ENCODE measurements at places on chromosomes 5 and 9.
A peak's percentile ranks its signal among the peaks of the same experiment; 100 is the strongest.

DNA sequence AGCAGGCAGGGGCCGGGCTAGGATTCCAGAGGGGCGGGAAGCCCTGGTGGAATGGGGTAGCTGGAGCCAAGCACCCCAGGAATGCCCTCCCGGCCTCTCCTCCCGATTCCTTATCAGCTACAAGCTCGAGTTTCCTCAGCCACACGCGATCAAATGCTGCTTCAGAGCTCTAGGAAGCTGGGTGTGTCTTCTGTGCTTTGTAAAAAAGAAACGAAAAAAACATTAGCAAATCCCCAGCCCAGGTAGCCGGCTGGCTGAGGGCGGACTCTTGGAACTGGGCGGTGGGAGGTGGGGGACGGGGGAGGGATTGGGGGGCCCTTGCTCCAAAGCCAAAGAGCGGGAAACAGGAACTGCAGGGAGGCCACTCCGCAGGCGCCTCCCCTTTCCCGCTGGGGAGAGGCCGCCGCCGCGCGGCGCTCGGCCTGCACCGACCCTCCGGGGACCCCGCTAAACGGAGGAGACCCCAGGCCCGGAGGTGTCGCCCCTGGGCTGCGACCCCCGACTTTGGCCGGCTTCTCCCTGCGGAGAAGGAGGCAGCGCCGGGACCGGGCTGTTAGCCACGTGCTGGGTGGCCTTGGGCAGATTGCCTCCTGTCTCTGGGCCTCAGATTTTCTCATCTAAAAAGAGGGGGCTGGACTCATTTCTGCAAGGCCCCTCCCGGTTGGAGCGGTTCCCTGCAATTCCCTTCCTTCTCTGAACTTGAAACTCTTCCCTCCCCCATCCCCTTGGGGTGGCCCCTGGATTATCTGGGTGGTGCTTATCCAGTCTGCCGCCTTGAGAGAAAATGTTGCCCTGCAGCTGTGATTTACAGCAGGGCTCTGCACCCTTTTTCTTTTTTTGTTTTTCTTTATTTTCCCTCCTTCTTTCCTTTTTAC, 40.9 kb upstream of the FABP6 start:
- DNase-seq: peak; percentile 43

- no peak for DNase-seq
These were observed 289.5 kb upstream of the MPDZ start for GRCh38 chr9:13568841-13569601.

- DNase-seq: no peak
These were observed 113.8 kb downstream of the TLE4 start for GRCh38 chr9:79685577-79685976.

DNA sequence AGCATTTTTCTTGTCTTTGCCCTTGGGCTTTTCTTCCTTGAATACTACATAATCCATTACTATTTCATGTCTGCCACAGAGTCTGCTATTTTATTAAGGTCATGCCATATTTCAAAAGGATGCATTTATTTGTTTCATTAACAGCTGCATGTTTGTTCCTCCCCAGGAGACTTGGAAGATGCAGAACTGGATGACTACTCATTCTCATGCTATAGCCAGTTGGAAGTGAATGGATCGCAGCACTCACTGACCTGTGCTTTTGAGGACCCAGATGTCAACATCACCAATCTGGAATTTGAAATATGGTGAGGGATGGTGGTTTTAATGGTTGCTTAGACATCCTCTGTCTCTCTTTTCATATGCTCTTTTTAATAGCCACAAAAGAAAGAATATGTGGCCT, 4.0 kb downstream of the IL7R start:
- no peak for DNase-seq

- DNase-seq: no peak
These were observed 183.1 kb downstream of the NMUR2 start for GRCh38 chr5:152221721-152222629.

Measured in renal pelvis (tissue), 12 donors.